ENCODE measurements at places on chromosomes 5 and 9.

- DNase-seq = no peak
These were observed 205.6 kb downstream of the PSAT1 start for GRCh38 chr9:78502566-78502965.

DNA sequence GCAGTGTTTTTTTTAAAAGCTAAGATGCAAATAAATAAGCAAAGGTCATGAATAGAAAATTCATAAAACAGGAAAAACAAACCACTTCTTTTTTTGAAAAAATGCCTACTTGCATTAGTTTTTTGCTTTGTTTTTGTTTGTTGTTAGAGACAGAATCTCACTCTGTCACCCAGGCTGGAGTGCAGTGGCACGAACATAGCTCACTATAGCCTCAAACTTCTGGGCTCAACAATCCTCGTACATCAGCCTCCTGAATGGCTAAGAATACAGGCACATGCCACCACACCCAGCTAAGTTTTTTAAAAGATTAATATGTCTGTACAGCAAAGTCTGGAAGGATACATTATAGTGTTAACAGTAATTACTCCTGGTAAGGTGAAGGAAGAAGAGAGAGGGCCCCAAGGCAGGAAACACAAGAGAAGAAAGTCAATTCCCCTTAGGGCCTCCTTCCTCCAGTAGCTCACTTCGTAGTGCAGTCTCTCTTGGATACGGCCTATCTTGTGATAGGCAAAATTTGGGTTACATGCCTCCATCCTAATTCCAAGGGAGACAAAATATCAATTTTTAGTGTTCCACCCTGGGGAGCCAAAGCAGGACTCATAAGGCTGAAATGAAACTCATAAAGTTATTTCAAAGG is 15.3 kb downstream of the FAM169A start:
- DNase-seq = no peak

DNA sequence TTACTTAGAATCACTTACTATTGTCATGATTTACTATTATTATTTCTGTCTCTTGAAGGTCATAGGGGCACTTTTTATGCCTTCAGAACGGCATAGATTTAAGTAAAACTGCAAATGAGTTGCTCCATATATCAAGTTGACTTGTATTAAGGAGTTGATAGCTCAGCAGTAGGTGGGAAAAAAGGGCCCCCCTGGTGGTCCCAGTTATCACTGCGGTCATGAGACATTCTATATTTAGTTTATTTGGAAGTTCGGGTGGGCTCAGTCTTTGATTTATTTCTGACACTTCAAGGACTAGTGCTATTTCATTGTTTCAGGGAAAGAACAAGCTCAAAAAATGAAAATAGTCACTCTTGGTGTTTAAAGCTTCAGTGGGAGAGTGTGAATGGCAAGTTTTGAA is 159.3 kb downstream of the SLC24A2 start:
- DNase-seq = no peak

DNA sequence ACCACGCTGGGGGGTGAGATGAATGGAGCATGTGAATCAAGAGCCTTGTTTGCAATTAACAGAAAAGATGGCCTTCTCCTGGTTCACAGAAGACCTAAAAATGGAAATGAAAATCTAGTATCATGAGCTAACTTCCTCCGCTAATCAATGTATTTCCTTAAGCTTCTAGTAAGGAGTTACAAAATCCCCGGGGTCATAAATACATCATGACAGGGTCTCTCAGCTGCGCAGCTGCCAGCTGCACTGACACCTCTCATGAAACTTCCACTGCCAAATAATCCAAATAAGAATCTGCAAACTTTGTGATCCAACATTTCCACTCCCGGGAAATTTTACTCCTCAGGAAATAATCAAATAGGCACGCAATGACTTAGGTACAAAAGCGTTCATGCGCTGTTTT is 11.9 kb downstream of the MYO10 start:
- no peak for DNase-seq

DNA sequence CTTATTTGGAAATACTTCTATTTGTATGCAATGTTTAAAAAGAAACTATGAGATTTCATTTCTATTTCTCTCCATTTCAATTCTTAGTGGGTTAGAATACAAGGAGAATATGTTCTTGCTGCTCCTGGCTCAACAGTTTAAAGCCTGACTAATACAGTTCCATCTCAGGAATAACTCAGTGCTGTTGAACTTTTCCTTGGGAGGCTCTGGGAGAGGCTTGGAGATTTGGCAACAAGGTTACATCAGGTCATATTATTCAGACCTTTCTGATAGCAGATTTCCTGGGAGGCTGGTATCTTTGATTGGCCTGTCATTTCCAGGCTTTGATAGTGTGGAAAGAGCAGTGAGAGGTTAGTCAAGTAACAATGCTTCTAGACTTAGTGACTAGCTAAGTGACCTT is 481.7 kb upstream of the KLF4 start:
- no peak for DNase-seq

GRCh38 chr9:93094658-93095204 is 1.3 kb upstream of the CARD19 start:
- peak; percentile 83 for DNase-seq

DNA sequence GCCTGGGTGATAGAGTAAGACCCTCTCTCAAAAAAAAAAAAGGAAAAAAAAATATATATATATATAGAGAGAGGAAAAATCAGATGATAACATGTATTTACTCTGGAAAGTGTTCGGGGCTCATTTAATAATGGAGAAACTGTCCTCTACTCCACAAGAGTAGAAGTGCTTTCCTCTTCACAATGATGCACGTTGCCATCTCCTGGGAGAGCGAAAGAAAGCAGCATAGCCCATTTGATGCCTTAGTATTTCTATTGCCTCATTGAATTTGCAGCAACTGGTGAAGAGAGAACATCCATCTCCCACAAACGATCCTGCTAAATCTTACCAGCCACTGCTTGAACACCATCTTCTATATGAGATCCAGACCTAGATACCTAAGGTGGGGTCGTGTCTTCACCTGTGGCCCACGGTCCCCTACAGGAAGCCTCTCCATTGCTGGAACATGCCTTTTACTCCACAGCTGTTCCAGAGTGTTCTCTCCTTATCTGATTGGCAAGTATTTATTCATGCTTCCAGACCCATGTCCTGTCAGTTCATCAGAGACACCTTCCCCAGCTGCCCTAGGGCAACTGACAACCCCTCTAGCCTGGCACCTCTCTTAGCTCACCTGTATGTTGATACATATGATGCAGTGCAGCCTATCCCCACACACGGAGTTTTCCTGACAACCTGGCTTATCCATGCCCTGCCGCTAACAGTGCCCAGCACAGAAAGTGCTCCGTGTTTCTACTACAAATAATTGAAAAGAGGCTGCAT is 115.3 kb downstream of the MARCHF11 start:
- DNase-seq = no peak

DNA sequence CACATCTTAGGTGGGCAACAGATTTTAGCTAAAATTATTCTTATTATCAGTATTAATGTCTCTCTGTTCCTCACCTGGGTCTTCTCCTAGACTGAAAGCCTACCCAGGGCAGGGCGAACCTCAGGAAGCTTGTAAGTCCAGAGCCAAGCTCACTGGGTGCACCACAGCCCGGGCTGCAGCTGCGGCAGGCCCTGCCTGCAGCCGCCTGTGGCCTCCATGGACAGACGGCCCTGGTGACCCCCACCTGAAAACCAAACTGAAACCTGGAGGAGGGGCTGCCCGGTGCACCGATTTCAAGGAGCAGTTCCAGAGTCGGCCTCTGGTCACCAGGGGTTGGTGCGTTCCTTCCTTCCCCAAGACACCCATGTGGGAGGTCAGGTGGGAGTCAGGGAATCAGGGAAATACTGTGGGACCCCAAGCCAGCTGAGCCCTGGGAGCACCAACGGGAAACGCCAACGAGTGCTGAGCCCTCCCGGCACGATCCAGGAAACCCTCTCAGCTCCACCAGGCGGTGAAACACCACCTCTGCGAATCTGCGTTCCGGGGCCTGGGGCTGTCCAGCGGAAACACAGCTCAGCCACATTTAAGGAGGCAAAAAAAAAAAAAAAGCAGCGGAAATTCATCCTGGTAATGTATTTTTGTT is 68.6 kb upstream of the PPP1R26 start:
- no peak for DNase-seq

DNA sequence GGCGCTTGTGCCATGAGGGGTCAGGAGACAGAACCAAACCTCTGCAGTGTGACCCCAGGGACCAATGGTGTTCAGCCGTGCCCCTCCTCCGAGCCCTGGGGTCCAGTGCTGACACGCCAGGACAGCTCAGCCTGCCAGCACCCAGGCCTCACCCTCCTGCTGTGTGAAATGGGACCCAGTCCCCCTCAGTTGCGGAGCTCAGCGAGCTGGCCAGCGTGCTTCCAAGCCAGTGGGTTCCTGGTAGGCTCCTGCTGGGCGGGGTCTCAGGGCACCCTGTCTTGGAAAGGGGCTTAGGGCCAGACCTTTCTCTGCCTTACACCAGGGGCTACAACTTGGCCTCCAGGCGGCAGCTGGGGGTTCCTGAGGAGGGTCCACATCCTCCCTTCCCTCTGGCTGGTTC is 4.4 kb downstream of the RNF44 start:
- DNase-seq = peak; percentile 38

GRCh38 chr5:82754036-82754746 is 323.0 kb downstream of the TMEM167A start:
- no peak for DNase-seq

GRCh38 chr9:122329597-122329996 is 41.2 kb upstream of the PTGS1 start:
- DNase-seq = no peak

- no peak for DNase-seq
These were observed 87.6 kb upstream of the ARAP3 start for GRCh38 chr5:141769671-141770070.

DNA sequence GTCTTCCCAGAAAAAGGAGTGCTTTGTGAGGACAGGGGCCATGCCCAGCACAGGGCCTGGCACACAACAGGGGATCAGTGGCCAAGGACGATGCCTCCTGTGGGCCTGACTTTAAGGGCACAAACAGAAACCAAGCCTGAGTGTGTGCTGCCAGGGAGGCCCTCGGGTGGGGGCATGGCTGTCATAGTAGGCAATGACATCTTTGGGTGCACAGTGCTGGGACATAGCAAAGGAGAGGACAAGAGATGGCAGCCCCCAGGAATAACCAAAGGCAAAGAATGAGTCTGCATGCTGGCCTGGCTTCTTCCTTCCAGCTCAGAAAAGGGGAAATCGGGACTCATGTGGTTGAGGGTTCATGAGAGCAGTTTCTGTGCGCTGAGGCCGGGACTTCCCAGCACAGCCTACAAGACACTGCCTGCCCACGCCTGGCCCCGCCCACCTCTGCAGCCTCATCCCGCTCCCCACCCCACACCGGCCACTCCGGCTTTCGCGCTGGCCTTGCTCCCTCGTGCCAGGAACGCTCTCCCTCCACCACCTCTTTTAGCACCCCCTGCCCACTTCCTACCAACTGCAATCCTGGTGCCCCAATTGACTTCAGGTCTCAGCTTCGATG is 13.8 kb upstream of the LHX2 start:
- DNase-seq = peak; percentile 68

DNA sequence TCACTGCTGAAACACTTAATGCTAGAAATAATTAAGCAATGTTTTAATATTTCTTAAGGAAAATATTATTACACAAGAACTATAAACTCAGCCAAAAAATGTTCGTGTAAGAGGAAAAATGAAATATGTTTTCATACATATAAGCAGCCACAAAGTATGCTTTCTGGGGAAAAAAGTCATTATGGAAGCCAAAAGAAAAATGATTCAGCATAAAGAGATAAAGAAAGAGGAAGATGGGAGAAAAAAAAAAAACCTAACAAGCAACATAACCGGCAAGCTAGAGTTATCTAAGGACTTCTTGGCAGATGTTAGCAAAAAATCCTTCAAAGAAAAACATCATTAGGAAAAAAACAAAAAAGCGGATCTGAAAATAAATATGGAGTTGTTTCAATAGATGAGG is 179.1 kb downstream of the MUSK start:
- no peak for DNase-seq

DNA sequence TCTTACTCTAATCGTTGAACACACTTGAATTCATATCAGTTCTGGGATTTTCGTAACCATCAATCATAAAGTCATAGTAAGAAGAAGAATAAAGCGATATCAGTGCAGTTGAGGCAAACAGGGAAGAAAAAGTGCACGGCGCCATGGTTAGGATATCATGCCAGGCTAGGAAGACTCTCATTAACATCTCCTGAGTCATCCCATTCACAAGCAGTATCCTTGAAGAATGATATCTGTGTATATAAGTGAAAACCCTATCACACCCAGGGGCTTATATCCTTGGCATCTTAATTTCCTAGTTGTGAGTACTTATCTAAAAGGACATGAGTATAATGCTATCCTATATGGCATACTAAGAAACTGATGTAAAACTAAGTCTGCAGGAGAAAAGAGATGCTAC is 38.6 kb downstream of the NFIB start:
- DNase-seq = no peak

DNA sequence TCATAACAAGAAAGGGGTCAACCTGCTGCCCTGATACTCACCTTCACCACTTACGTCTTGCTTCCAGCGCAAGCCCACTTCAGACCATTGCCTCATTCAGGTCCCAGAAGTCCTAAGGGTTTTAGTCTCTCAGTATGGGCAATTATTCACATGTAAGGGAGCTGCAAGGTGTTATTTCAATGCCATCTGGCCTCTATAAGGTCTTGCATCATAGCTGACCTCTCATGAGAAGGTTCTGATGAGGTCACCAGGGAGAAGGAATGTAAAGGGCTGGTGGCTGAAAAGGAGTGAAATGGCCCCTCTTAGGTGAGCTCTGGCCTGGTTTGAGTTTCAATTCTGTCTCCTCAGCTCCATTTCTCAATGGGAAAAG is 1.5 kb upstream of the MARCHF3 start:
- DNase-seq = no peak

DNA sequence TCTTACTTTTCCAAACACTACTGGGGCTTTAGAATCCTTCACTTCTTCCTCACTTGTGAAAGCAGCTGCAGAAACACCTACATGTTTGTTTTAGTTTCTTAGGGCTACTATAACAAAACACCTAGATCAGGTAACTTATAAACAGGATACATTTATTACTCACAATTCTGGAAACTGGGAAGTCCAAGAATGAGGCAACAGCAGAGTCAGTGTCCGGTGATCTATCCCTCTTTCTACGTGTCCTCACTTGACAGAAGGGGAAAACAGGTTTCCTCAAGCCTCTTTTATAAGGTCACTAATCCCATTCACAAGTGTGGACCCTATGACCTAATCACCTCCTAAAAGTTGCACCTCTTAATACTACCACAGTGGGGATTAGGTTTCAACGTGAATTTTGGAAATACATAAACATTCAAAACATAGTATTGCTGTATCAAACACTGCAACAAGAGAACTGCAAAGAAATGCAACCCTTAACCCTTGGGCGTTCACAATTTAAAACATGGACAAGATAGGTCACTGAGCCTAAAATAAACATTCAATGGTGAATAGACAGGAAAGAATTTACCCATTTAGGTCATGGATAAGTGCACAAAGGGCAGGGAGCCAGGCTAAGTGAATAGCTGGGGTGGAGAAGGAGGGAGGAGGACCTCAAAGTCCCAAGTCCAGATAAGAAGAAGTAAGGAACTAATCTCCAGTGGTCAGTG is 104.3 kb downstream of the PIK3R1 start:
- DNase-seq = peak; percentile 67

- no peak for DNase-seq
These were observed 1.0 kb upstream of the PANK3 start for GRCh38 chr5:168580227-168580508.

Measured in mucosa of descending colon (tissue), 3 donors.